ENCODE measurements at places on chromosomes 4 and X.

DNA sequence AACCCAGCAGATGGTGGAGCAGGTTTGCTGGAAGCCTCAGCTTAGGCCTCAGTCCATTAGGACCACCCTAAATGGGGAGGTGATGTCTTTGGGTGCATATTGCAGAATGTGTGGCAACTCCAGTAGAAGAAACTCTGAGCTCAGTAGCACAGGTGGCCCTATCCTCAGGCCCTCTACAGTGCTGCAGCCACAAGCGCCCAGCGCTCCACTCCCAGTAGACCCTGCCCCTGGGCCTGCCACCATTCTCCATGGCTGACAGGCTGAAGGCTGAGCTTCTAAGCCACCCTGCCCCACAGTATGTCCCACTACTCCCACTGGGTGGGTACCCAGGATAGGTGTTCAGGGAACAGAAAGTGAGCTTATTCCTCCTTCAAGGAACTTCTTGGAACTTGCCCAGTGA is 162.8 kb upstream of the MAMLD1 start:
- DNase-seq: no peak
- H3K4me1 ChIP-seq: peaks cover 3% of the 10 kb centered on the region
- H3K4me3 ChIP-seq: no peak overlapping the region

- H3K27me3 ChIP-seq: no peaks in the 10 kb centered on the region
- no peak for DNase-seq
- no peak overlapping the region for H3K27ac ChIP-seq
- peaks cover 5% of the 10 kb centered on the region for H3K4me1 ChIP-seq
- H3K4me3 ChIP-seq: no peak overlapping the region
Measured at GRCh38 chr4:155705664-155706063, 39.0 kb downstream of the GUCY1A1 start.

DNA sequence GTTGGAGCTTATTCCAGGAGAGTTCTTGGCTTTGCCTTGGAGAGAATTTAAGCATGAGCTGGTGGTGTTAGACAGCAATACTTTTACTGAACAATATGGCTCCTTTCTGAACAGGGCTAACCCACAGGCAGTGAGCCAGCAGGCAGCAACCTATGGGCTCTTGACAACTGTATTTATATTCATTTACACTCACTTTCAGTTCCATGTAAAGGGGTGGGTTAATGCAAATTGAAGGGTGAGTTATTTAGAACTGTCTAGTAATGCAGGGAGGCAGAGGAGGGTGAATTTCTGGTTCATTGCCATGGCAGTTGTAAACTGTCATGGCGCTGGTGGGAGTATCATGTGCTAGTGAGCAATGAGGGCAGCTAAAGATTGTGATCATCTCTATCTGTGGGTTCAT is 15.7 kb downstream of the FOXR2 start:
- H3K36me3 ChIP-seq: no peaks in the 10 kb centered on the region
- H3K27me3 ChIP-seq: no peaks in the 10 kb centered on the region
- H3K4me3 ChIP-seq: no peak overlapping the region
- H3K4me1 ChIP-seq: no peaks in the 10 kb centered on the region

- H3K36me3 ChIP-seq: no peaks in the 10 kb centered on the region
- no peak for DNase-seq
- no peak overlapping the region for H3K4me3 ChIP-seq
- H3K4me1 ChIP-seq: no peaks in the 10 kb centered on the region
- H3K27ac ChIP-seq: no peak overlapping the region
Measured at GRCh38 chr4:142242156-142242555, 603.9 kb downstream of the INPP4B start.

DNA sequence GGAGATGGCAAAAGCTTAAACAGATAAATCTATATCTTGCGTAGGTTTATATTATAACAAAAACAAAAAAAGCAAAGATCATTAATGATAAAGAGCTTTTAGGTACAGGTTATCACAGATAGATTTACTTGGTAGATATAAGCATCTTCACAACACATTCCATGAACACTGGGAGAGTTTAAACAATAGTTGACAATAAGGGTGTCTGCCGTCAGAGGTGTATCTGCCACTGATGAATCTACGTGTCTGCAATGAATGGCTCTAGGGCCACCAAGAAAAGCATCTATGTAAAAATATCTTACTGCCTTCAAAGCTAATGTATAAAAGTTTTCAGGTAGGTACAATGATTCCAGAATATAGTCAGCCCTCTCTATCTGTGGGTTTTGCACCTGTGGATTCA is 43.7 kb downstream of the RASGEF1B start:
- no peak overlapping the region for H3K4me3 ChIP-seq
- peaks cover 42% of the 10 kb centered on the region for H3K36me3 ChIP-seq
- H3K4me1 ChIP-seq: peaks cover 47% of the 10 kb centered on the region

DNA sequence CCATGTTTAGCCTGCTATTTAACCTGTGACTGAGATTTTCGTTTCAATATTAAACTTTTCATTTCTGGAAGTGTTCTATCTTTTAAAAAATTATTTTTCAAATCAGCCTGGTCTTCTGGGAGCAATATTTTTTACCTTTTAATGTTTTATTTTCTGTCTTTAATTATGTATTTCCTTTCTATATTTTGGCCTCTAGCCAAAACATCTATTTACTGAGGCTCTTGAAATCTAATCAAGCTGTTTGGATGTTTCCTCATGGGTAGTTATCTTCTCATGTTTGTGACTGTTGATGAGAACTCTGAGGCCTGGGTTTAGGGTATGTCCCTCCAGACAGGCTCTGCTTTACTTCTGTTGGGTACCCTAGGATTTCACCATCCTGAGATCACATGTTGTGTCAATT is 10.3 kb upstream of the SLC10A4 start:
- no peak overlapping the region for H3K27ac ChIP-seq
- no peak for DNase-seq
- H3K27me3 ChIP-seq: no peaks in the 10 kb centered on the region
- H3K36me3 ChIP-seq: no peaks in the 10 kb centered on the region

GRCh38 chr4:42152507-42153504 is at the start of gene BEND4:
TSS of gene BEND4 (minus strand) at chr4:42152655. CDS start at chr4:42152143, 512 bp downstream.
- DNase-seq: no peak
- H3K4me3 ChIP-seq: peak within 1 kb of the TSS; percentile 53
- peaks cover 23% of the 10 kb centered on the region for H3K4me1 ChIP-seq
- H3K27me3 ChIP-seq: peaks cover 64% of the 10 kb centered on the region
- H3K36me3 ChIP-seq: no peaks in the 10 kb centered on the region
